ENCODE measurements at places on chromosomes 4 and X. TPM values are rescaled to one million over a fixed set of nuclear protein-coding genes. Genes with fewer than 3 reads are reported as not detected.

The SLC6A8 gene
- total RNA-seq = 22.2 TPM

The RBM47 gene
- 54.4 TPM for total RNA-seq

The MAGEB17 gene
- total RNA-seq = not detected

The PPA2 gene
- total RNA-seq = 57.0 TPM

The LIMCH1 gene
- total RNA-seq = 51.2 TPM

The PLAC1 gene
- total RNA-seq = not detected

GRCh38 chr4:73244945-73245601 lies 13.5 kb downstream of the ANKRD17 start:
- no peak for DNase-seq

DNA sequence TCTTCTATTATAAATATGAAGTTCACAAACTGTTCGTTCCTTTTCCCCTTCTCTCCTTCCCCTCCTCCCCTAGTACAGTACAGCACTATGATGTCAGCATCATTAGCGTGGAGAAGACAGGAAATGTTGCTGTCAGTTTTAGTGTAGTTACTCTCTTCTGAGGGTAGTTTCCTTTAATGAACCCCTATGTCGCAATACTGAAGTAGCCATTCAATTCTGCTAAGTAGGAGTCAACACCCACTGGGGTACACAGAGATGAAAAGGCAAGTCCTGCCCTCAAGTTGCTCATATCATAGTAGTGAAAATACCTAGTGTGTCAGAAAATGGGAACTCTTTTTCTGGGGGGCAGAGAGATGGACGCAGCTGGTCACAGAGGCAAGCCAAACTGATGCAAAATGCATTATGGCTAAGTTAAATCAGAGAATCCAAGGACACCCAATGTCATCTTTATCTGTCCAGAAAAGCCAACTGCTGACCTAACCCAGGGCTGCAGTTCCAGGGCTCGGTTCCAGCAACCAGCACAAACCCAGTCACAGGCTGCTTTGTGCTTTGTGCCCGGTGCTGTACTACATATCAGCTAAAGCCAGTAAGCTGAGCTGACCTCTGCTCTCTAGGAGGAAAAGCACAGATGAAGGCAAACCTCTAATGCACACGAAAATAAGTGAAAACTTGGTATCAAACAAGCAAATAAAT lies 31.5 kb downstream of the GRIA3 start:
- DNase-seq = no peak

- DNase-seq = no peak
Measured at GRCh38 chr4:111943796-111944203, 201.5 kb upstream of the FAM241A start.

Data from omental fat pad (tissue), 4 donors.